ENCODE measurements at places on chromosomes 6 and 20. TPM values are rescaled to one million over a fixed set of nuclear protein-coding genes. Genes with fewer than 3 reads are reported as not detected.

- no peak for DNase-seq
Measured at GRCh38 chr6:106658469-106658868, 29.1 kb downstream of the QRSL1 start.

GRCh38 chr6:39816747-39817146 is 24.6 kb downstream of the DAAM2 start:
- DNase-seq = peak; percentile 66

- DNase-seq = no peak
Measured at GRCh38 chr6:43248791-43249190, 5.5 kb downstream of the TTBK1 start.

DNA sequence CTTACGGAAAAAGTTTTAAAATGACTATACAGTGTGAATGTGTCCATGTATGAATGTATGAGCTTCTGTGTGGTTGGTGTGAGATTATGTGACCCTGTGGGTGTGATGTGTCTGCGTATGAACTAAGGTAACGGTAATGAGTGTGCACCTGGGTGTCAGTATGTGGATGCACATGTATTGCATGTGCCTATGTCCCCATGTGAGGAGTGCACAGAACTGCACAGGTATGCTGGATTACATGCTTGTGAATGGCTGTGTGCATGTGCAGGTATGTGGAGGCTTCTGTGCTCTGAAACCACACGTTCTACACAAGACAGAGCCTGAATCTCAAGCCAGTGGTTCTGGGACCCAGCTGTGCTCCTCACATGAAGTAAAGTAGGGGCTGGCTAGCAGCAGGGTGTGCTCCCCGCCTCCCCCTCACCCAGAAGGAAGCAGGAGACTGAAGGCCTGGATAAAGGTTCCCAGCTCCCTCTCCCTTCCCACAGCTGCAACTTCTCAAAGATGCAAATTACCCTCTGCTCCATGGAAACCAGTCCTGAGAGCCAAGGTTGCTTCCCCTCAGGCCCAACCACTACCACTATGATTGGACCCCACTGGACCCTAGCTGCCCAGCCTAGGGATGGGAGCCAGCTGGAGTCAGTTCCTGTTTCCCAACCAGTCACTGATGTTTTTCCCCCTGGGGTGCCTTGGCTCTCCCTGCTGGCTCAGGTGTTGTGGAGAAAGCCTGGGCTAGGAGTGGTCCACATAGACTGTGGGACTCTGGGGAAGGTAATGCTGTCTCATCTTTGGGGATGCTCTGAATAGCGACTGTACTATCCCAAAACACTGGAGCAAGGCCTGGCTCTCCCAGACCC is 24.8 kb upstream of the SPDEF start:
- peak; percentile 36 for DNase-seq

Gene CDS2
- 17.9 TPM for total RNA-seq

Gene KCNK17
- total RNA-seq = 0.44 TPM

Data from muscle of leg (tissue), 16 donors.